ENCODE measurements at places on chromosomes 2 and 18.

DNA sequence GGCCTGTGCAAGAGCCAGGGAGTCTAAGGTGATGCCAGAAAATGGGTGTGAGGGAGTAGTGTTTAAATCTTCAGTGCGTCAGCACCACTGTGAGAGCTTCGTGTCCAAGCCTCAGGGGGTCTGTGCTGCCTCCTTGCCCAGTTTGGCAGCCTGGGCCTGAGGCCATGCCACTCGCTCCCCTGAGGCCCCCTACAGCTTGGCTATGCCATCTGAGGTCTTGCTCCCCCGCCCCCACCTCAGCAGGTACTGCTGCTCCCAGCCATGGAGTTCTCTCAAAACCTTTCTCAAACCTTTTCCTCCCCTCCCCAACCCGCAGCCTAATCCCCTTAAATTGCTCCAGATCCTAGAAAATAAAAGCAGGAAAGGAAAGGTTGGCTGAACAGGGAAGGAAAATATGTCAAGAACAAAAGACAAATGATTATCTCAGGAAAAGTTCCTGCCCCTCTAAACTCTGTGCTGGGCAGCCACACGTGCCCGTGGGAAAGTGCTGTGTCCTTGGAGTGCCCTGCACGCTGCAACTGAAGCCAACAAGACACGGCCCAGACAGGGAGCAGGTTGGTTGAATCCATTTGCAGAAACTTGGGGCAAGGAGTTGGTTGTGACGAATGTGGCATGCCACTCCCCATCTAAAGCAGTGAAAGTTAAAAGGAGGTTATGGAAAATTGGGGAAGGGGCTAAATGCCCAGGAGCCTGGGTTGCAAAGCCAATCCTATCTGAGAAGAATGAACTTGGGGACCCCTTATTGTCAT, 61.2 kb downstream of the ATOH8 start:
- no peak overlapping the region for H3K4me3 ChIP-seq
- H3K4me1 ChIP-seq = peaks cover 3% of the 10 kb centered on the region
- H3K36me3 ChIP-seq = no peaks in the 10 kb centered on the region
- DNase-seq = no peak

- DNase-seq = no peak
- no peaks in the 10 kb centered on the region for H3K4me1 ChIP-seq
- no peaks in the 10 kb centered on the region for H3K36me3 ChIP-seq
Observed at GRCh38 chr2:72570413-72570812, 255.4 kb downstream of the EXOC6B start.

DNA sequence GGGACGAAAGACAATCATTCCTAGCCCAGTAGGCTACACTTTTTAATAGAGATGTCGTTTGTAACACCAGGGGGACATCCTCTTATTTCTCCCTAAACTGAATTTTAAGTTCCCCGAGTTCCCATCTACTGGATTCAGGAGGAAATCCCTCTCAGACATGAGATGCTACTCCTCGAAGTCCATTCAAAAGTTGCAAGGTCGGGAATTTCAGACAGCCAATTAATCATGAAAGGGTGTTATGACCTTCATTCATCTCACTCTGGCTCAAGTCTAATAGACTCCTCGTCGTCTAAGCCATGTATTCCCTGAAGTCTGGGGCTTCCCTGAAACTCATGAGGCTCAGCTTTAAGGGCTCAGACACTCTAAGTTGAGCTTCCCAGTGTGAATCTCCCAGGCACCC, 1.2 kb upstream of the DSC3 start:
- H3K27me3 ChIP-seq = peaks cover 36% of the 10 kb centered on the region
- no peak overlapping the region for H3K4me3 ChIP-seq
- H3K27ac ChIP-seq = no peak overlapping the region
- no peaks in the 10 kb centered on the region for H3K4me1 ChIP-seq

- no peaks in the 10 kb centered on the region for H3K36me3 ChIP-seq
- no peak overlapping the region for H3K4me3 ChIP-seq
- H3K27me3 ChIP-seq = no peaks in the 10 kb centered on the region
- no peaks in the 10 kb centered on the region for H3K4me1 ChIP-seq
- no peak for DNase-seq
Observed at GRCh38 chr2:210366675-210367080, 51.7 kb upstream of the MYL1 start.

DNA sequence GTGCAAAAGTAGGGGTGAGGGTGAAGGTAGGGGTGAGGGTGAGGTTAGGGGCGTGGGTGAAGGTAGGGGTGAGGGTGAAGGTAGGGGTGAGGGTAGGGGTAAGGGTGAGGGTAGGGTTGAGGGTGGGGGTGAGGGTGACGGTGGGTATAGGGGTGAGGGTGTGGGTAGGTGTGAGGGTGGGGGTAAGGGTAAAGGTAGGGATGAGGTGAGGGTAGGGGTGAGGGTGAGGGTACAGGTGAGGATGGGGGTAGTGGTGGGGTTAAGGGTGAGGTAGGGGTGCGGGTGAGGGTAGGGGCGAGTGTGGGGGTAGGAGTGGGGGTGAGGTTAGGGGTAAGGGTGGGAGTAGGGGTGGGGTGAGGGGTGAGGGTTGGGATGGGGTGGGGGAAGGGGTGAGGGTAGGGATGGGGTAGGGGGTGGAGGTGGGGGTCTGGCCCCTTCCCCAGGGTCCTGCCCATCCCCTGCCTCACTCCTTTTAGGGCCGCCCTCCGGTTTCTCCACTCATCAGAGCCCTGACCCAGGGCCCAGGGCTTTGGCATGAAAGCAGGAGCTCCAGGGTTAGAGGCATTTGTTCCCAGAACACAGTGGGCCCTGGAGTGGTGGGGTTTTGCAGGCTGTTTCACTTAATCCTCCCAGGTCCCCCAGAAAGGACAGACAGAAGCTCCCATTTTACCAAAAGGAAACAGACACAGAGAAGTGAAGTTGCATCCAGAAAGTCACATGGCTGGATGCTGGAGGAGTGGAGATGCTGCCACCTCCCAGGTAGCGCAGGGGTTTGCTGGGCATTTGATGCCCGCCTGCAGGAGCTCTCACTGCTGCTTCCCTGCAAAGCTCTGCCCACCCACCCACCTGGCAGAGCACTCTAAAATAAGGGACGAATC, 26.9 kb downstream of the SNORC start:
- peaks cover 2% of the 10 kb centered on the region for H3K27me3 ChIP-seq
- no peak for DNase-seq
- no peak overlapping the region for H3K27ac ChIP-seq
- no peak overlapping the region for H3K4me3 ChIP-seq

DNA sequence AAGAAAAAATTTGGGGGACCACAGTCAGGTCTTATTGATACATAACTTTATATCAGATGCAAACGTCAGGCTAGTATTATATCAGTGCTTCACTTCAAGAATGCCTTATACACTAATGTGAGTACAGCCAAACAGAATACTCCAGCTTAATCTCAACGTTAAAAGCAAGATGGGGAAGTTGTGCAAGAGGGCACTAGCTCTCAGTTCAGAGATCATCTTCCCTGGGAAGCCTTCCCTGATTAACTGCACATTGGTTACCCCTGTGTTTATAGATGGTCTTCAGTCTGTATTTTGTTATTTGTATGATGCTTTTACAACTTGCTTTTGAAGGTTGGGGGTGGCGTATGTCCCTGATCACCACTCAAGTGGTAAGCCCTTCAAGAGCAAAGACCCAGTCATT, 11.4 kb downstream of the EPAS1 start:
- H3K27ac ChIP-seq = no peak overlapping the region
- peaks cover 8% of the 10 kb centered on the region for H3K36me3 ChIP-seq
- H3K4me3 ChIP-seq = no peak overlapping the region
- no peak for DNase-seq

GRCh38 chr2:20169796-20170703, 54.9 kb downstream of the SDC1 start:
- no peak overlapping the region for H3K4me3 ChIP-seq
- H3K27ac ChIP-seq = no peak overlapping the region
- peaks cover 4% of the 10 kb centered on the region for H3K27me3 ChIP-seq
- no peaks in the 10 kb centered on the region for H3K4me1 ChIP-seq
- no peaks in the 10 kb centered on the region for H3K36me3 ChIP-seq

- H3K27ac ChIP-seq = no peak overlapping the region
- no peaks in the 10 kb centered on the region for H3K4me1 ChIP-seq
- no peak overlapping the region for H3K4me3 ChIP-seq
- DNase-seq = no peak
Observed at GRCh38 chr2:166841152-166841551, 47.1 kb upstream of the XIRP2 start.

GRCh38 chr18:79625195-79625923, 54.2 kb upstream of the CTDP1 start:
- no peaks in the 10 kb centered on the region for H3K36me3 ChIP-seq
- H3K4me1 ChIP-seq = peaks cover 6% of the 10 kb centered on the region
- no peak overlapping the region for H3K4me3 ChIP-seq
- no peak for DNase-seq
- no peak overlapping the region for H3K27ac ChIP-seq

GRCh38 chr2:219123356-219124135, 37.1 kb downstream of the NHEJ1 start:
- no peaks in the 10 kb centered on the region for H3K36me3 ChIP-seq
- DNase-seq = no peak
- peaks cover 14% of the 10 kb centered on the region for H3K4me1 ChIP-seq
- no peak overlapping the region for H3K27ac ChIP-seq
- H3K27me3 ChIP-seq = no peaks in the 10 kb centered on the region

- H3K27me3 ChIP-seq = no peaks in the 10 kb centered on the region
- no peaks in the 10 kb centered on the region for H3K36me3 ChIP-seq
- H3K4me1 ChIP-seq = no peaks in the 10 kb centered on the region
- no peak overlapping the region for H3K27ac ChIP-seq
- H3K4me3 ChIP-seq = no peak overlapping the region
Observed at GRCh38 chr18:69349912-69350597, 50.6 kb upstream of the DOK6 start.

- H3K4me1 ChIP-seq = no peaks in the 10 kb centered on the region
- peaks cover 3% of the 10 kb centered on the region for H3K27me3 ChIP-seq
- no peak overlapping the region for H3K27ac ChIP-seq
- no peaks in the 10 kb centered on the region for H3K36me3 ChIP-seq
Observed at GRCh38 chr2:42984081-42984480, 191.7 kb upstream of the HAAO start.

Measured in activated CD4-positive, alpha-beta T cell treated with anti-CD3 and anti-CD28 coated beads, Interleukin-2, amount 10 ng/mL, durations not matched to agents 24 days and 14 days (primary cell).